ENCODE measurements at places on chromosomes 11 and 22.

DNA sequence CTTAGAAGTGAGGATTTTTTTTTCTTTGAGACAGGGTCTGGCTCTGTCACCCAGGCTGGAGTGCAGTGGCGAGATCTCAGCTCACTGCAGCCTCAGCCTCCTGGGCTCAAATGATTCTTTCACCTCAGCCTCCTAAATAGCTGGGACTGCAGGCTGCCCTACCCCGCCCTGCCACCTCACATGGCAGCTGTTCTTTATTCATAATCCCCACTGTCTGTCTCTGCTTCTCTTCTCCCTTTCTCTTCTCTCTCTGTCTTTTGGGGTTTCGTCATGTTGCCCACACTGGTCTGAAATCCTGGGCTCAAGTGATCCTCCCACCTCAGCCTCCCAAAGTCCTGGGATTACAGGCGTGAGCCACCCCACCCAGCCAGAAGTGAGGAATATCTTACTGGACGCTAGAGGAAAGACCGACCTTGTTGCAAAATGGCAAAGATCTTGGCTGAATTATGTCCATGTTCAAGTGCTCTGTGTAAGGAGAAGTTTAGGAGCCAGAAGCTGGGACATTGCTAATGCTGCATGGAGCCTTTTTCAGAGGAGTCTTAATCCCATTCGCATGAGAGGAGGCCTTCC lies 21.9 kb downstream of the KRTAP5-5 start:
- no peak for DNase-seq

DNA sequence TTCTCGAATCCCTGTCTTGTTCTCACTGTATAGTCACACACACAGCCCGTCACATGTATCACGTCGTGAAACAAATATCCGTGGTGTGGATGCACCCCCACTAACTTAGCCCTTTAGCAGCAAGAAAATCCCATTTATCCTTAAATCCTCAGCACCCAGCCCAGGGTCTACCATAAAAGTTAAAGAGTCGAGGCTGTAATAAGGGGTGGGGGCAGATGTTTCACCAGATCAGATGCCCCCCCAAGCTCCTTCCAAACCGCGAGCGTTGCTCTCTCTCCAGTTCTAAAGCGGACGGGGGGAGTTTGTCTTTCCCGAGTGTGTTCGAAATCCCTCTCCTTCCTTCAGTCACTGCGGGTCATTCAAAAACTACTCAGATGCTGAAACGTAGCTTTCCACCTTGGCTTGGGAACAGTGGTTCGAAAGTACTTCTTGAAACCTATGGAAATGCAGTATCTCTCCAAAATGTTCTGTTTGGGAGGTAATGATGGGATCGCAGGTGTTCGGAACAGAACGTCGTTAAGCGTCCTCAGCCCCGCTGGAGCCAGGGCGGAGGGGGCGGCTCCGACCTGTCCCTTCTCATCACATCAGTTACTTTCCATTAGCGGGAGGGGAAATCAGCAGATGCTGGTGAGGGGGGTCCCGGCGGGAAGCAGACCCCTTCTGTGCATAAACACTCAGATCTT lies 156.2 kb downstream of the BRD1 start:
- no peak for DNase-seq

GRCh38 chr22:35065796-35066218 lies at the start of gene ISX:
ISX (plus strand) TSS chr22:35066158; CDS start chr22:35067088, 930 bp downstream.
- DNase-seq, result no peak

- DNase-seq, result no peak
These were observed 135.3 kb downstream of the CCDC34 start for GRCh38 chr11:27227736-27228135.

DNA sequence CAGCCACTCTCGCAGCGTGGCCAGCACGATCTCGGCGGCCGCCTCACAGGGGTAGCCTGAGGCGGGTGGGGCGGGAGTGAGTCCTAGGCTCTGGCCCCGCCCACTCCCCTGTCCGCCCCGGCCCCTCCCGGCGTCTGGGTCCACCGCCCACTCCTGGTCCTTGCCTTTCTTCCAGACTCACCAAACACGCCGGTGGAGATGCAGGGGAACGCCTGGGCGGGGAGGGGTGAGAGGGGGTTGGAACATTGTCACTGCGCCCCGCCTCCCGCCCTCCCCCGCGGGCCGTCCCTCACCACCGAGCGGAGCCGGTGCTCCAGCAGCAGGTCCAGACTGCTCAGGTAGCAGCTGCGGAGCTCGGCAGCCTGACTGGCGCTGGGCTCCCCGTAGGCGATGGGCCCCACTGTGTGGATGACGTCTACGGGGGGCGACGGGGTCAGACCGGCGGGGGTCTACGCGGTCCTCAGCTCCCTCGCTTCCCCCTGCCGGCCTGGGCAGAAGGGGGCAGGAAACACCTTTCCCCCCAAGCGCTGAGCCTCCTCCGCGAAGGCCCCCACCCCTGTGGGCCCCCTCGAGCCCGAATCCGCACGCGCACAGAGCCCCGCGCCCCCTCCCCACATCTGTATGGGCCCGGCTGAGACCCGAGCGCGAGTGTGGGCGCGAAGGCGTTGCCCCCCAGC lies 13.2 kb downstream of the OTUB1 start:
- no peak for DNase-seq

- no peak for DNase-seq
These were observed 88.0 kb upstream of the SHISAL1 start for GRCh38 chr22:44400763-44401060.

DNA sequence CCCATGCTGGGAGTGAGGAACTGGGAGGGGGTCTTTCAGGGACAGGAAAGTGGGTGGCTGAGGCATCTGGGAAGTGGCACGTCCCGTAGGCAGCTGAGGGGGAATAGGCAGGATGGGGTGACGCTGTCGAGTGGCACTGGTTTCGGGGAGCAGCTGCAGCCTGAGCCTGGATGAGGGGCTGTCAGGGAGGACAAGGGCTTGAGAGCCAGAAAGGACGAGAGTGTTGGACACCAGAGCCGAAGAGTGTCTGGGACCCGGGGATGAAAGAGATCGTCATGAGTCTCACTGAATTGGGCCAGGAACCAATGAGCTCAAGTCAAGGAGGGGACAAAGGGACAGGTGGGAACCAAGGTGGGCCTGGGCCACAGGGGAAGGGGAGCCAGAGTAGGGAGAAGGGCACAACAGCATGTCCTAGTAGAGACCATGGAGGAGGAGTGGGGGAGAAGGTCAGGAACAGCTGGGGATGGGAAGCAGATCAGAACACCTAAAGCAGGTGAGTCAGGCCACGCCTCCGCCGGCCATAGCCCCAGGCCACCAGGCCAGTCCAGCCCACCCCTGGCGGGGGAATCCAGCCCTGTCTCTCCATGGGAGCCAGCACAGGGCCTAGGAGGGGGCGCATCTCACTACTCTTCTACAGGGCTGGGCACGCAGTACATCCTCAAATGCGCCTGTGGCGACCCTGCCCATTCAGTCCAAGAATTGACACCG lies 4.2 kb downstream of the RAB3IL1 start:
- no peak for DNase-seq

DNA sequence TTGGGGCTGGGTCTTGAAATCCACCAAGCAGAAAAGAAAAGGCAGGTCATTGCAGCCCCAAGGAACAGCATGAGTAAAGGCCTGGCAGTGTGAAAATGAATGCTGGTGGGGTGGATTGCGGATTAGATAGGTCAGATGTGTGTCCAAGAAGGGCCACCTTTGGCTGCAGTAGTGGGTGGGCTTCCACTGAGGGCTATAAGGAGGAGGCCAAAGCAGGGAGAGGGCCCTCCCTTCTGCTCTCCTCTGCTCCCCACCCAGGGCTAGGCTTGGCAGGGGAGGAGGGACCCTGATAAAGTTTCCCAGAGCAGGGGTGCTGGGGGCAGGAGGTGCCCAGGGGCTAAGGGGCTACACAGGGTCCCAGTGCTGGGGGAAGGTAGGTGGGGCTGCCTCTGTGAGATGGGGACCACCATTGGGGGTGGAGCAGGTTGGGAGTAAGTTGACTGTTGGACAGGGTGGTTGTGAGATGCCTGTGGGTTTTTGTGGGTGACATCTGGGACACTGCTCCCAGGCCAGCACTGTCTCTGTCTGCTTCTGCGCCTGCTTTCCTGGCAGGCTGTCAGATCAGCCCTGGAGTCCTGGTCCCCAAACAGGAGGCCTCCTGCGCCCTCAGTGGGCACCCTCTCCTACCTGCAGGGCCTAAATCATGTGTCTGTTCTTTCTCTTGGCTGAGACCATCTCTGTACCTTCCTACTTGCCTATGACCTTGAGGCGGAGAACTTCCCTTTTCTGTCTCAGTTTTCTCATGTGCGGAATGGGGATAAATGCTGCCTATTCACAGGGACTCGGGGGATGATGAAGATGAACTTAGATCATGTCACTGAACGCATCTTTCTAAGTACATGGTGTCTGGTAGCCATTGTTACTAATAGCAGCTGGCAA lies 1.9 kb downstream of the CAPN5 start:
- DNase-seq, result no peak

GRCh38 chr22:35128637-35129036 lies 62.7 kb downstream of the ISX start:
- no peak for DNase-seq

- no peak for DNase-seq
These were observed 15.5 kb downstream of the NEU3 start for GRCh38 chr11:75004215-75004614.

GRCh38 chr11:1391165-1392075 lies 1.7 kb downstream of the BRSK2 start:
- no peak for DNase-seq

DNA sequence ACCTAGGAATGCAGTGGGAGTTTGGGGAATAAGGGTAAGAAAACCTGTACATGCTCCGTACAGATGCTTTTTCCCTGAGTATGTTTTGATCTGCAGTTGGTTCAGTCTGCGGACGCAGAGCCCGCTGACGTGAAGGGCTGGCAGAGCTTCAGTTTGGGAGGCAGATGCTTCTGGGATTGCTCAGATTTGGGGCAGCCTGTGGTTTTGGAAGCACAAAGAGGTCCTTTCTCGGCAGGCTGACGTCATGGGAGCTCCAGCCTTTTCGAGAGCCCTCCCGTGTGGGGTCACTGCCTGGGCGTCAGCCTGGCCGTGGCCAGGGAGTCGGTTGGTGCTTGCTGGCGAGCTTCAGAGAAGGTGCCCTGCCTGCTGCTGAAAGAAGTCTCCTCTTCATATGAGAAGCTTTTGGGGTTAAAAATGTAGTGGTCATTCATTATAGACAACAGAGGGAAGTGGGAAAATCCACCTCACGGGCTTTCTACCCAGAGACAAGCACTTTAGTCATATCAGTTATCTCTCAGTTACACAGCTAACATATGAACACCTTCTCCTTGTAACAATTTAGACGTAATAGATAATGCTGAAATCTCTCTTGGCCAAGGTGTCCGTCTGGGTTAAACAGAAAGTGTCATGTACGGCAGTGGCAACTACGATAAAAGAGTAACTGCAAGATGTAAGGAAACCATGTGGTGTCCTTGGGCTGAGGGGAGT lies 26.8 kb downstream of the TPCN2 start:
- no peak for DNase-seq

- DNase-seq, result no peak
These were observed 2.2 kb downstream of the TM7SF2 start for GRCh38 chr11:65113839-65114238.

- no peak for DNase-seq
These were observed 22.3 kb downstream of the TMEM123 start for GRCh38 chr11:102430158-102430836.

DNA sequence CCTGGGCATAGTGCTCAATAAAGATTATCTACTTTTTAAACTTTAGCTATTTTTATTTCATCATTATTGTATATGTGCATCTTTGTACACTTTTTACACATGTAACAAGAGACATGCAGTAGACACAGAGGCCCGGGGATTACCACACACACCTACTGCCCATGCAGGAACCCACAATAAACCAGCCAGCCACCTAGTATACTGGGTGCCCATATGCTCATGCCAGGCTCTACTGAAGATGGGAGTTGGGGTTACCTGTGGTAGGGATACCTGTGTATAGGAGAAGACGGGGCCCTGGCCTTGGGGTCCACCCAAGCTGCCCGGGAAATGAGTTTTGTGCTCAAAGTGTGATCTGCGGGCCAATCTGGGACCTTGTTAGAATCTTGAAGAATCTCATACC lies 31.2 kb upstream of the P2RY2 start:
- no peak for DNase-seq

- DNase-seq, result no peak
These were observed 29.5 kb downstream of the RCOR2 start for GRCh38 chr11:63887386-63887999.

DNA sequence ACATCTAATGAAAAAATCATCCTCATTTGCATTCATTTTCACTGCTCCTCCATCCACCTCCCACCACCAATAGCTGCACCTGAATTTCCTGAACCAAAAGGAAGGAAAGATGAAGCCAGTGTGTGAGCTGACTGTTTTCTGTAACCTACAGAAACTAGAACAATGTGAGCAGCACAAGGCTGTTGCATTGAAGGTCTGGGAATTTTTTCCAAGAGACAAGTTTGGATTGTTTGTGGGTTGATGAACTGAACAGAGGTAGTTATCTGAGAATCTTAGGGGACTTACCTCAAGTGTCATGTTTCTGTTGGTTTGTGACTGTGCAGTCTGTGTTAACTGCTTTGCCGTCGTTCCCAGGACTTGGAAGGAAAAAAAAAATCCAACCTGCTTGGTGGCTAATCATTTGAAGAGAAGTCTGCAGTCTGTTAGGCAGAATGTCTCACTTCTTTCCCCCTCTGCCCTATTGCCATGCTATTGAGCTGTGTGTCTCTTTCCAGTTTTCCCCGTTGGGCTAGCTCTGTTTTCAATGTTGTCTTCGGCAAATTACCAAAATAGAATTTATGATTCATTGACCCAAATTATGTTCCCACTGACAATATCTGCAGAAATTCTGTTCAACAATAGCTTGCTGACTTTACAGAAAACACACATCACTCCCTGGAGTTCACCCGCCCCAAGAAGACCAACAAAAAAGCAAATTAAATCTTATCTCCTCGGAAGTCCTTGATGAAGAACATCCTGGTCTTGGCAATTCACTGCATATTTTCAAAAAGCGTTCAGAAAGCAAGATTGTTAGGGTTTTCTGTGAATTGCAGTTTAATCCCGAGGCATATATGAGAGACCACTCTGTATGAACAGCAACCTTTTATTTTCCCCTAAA lies 76.0 kb downstream of the SC5D start:
- no peak for DNase-seq

DNA sequence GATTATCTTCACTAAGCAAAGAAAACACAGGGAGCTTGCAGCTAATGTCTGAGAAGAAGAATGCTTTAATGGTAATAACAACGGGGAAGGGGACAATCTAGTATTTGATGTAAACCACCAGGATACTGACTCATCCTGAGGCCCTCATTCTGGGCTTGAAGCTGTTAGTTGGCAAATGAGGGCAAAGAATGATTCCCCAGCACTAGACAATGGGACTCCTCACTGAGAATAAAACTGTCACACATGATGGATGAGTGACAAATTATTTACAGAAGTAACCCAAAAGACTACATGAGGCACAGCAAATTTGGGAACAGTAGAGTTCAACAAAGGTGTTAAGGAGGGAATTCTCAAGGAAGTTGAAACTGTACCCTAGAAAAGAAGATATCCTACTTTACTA lies 76.3 kb downstream of the FAM168A start:
- DNase-seq, result no peak

All from NCI-H524 treated with DMSO at 0.1 percent for 48 hours (cell line).